ENCODE measurements at places on chromosomes 6 and 20.

DNA sequence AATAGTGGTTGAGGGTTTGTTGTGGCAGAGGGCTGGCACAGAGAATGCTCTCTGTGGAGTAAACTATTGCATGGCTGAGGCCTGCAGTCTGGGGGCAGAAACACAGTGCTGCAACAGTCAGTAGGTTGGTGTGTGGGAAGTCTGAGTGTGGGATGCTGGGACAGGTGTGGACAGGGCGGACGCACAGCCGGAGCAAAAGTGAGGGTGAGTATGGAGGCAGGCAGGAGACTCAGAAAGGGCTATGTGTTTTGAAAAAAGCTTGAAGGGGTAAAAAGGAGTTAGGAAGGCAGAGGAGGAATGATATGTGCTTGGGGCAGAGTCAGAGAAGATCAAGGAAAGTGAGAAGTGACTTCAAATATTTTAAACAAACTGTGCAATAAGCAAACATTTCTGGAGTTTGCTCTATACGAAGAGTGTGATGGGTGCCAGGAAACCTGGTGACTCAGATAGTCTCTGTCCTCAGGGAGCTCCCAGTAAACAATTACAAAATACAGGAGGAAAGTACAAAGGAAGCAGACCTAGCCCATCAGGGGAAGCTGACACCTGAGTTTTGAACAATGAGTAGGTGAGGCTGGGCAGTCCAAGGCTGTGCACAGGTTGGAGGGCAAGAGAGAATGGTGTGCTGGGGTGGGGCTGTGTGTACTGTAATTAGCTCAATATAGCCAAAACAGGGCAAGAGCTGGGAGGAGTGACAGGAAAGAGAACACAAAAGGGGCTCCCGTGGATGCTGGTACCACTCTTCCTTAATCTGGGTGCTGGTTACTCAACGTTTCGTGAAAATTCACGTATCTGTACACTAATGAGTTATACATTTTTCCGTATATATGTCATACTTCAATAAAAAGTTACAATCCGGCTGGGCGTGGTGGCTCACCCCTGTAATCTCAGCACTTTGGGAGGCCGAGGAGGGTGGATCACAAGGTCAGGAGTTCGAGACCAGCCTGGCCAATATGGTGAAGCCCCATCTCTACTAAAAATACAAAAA is 55.2 kb downstream of the PIGU start:
- no peak for DNase-seq

GRCh38 chr6:168212362-168212761 is 107.2 kb downstream of the DACT2 start:
- DNase-seq, result no peak

- no peak for DNase-seq
These were observed 72.6 kb downstream of the TFAP2B start for GRCh38 chr6:50891290-50891689.

DNA sequence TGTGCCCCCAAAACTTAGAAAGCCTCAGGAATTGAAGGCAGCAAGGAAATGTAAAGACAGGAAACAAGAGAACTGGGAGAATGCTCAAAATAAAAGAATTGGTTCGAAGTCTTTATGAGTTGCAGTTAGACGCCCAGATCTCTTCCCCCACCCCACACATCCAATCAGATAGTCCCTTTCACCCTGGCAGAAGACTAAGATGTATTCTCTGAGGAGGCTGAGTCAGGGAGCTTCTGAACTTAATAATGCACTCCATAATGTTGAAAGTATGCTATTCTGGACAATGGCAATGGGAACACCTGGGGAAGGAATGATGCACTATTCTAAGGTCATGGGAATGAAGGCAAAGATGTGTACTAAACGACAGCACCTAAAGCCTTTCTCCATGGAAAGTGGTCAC is 173.6 kb downstream of the MTFR2 start:
- no peak for DNase-seq

- no peak for DNase-seq
These were observed 429.5 kb upstream of the ARID1B start for GRCh38 chr6:156347656-156348055.

GRCh38 chr6:1610497-1611321 is 994 bp downstream of the FOXC1 start:
- no peak for DNase-seq

DNA sequence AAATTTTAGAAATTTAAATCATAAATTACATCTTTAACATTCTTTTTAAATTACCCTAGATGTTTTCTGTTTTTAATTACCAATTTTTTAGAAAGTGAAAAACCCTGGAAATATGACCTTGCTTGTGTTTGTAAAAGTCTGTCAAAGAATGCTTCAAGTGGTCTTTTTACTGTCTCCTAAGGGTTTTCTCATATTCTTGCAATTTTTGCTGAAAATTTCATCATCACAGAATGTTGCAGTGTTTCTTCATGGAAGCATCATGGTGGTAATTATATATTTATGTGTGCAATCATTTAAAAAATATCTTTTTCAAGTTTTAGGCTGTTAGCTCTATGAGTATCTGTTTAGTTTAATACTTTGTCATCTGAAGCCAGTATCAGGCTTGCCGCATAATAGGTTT is 178.2 kb downstream of the HDGFL1 start:
- no peak for DNase-seq

DNA sequence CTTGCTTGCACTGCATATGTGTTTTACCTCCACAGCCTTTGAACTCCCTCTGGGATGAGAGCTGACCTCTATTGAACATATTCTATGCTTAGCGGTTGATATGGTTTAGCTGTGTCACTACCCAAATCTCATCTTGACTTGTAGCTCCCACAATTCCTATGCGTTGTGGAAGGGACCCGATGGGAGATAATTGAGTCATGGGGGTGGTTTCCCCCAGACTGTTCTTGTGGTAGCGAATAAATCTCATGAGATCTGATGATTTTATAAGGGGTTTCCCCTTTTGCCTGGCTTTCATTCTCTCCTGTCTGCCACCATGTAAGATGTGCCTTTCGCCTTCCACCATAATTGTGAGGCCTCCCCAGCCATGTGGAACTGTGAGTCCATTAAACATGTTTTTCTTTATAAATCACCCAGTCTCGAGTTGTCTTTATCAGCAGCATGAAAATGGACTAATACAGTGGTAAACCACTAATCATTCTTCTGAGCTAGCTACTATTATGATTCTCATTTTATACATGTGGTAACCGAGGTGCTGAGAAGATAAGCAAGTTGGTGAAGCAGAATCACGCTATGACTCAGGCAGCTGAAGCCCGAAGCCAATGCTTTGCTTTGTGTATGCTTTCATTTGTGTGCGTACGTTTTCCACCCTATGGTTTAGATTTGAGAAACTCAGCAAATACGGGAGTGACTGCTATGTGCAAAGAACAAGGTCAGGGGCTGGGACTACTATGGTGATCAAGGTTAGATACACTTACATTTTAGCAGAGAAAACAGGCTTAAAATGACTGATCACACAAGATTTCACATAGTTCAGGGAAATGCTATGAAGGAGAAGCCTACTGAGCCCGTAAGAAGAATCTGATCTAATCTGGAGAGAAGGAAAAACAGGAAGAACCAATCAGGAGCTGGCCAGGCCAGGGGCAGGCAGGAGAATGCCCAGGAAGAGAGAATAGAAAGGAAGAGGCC is 363.5 kb downstream of the ESR1 start:
- DNase-seq, result no peak

All from MM.1S (cell line).